GM12878 (cell line): ENCODE measurements at places on chromosomes 12 and 14. TPM values are rescaled to one million over a fixed set of nuclear protein-coding genes. Genes with fewer than 3 reads are reported as not detected.

GRCh38 chr12:95736631-95737030 lies 53.9 kb downstream of the NTN4 start:
- no peak for DNase-seq

FIGNL2 gene
- total RNA-seq, result not detected in 2 replicates

CISTR gene
- not detected in 2 replicates for total RNA-seq

DNA sequence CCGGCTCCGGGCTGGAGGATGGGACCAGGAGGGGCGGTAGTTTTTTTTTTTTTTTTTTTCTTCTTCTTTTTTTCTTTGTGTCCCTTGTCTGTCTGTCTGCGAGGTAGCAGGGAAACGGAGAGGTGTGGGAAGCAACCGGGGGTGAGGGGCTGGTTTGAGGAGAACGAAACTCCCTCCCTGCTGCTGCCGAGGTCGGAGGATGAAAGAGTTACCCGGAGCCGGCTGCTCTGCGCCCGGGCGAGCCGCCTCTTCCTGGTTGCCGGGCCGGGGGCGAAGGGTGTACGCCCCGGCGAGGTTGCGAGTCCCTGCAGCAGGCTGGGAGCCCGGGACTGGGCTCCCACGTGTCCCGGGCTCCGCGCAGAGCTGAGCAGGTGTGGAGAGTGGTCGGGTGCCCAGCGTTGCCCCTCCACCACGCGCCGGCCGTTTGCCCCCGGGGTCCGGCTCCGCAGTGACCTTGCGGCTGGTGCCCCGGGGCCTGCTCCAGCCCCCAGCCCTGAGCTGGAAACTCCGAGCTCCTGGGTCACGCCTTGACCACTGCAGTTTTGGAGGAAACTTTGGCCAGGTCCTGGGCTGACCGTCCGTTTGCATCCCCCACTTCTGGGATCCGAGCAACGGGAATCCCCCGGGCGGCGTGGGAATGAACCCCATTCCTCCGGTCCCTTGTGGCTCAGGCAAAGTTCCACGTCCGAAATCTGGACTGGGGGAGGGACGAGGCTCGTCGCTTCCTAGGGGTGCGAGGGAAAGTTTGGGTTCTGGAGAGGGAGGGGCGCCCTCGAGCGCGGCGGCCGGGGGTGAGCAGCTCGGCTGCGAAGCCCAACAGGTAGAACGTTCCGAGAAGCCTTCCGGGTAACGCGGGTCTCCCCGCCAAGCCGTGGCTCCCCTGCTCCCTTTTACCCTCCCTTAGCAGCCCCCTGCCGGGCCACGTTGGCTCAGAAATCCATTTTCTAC lies 1.3 kb downstream of the CHST11 start:
- DNase-seq, result no peak

TMPRSS12 gene
- total RNA-seq, result not detected in 2 replicates

DNA sequence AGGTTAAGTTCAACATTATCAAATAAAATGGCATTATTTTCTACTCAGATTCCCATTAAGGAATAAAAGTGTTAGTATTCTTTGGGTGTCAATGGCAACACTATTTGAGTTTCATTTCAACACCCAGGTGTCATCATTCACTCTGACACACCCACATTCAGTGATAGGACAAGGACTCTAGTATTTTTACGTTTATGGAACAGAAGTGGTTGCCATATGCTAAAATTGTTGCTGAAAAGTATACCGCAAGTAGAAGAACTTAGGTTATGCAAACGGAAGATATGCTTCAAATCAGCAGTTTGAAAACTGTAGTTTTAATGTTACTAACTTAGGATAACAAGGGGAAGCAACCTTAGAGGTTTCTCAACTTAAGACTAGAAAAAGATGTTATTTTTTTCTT lies 20.0 kb upstream of the SGPP1 start:
- DNase-seq, result no peak

IL31 gene
- not detected in 2 replicates for total RNA-seq

SPTSSA gene
- 14.9 and 16.7 TPM in 2 replicates for total RNA-seq

GRCh38 chr12:97748298-97748697 lies 285.7 kb downstream of the RMST start:
- DNase-seq, result no peak

CELA1 gene
- not detected in 2 replicates for total RNA-seq

FBXO21 gene
- total RNA-seq, result 21.8 and 25.1 TPM in 2 replicates

GRCh38 chr14:75274899-75275569 lies 3.6 kb upstream of the FOS start:
- DNase-seq, result peak; percentile 40

DNA sequence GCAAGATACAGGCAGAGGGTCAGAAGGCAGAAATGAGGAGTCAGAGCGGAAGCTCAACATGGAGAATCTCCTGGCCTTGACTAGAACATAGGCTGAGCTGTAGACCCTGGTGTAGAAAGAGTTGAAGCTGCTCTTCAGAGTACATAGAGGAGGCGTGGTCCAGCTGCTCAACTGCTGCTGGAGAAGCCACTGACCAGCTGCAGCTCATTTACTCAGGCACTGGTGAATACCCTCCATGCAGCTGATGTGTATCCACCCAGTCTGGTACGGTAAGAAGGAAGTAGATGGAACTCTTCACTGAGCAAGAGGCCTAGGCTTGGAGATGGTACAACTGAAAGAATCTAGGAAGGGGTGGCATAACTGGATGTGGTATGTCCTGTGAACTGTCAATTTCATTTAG lies 148.8 kb upstream of the DHRS4 start:
- DNase-seq, result no peak

SLC17A8 gene
- total RNA-seq, result not detected in 2 replicates

KLHL33 gene
- 0.08 TPM in 2 replicates for total RNA-seq

DNA sequence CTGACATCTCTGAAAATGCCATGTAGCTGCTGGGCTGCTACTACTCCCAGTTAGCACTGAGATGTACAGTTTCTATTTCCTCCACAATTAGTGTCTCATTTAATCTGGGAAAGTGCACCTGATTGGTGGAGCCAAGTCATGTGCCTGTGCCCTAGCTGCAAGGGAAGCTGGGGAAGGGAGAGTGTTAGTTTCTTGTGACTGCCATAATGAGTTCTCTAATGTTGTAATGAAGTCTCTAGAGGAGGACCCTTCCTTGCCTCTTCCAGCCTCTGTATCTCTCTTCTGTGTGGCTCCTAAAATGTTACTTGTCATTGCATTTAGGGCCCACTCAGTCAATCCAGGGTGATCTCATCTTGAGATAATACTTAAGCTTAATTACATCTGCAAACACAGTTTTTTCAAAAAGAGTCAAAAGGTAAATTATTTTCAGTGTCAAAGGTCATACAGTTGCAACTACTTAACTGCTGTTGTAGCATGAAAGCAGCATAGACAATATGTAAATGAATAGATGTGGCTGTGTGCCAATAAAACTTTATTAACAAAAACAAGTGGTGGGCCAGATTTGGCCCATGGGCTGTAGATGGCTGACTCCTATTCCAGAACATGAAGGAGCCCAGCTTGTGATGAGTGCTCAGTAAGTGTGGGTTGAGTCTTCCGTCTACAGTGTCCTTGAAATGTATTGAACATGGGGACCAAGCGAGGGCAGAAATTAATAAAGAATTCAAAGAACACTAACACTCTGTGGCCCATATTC lies 137.2 kb upstream of the MAP1LC3B2 start:
- DNase-seq, result no peak

SMOC1 gene
- 0.26 TPM in 1 of 2 replicates, not detected in the other for total RNA-seq
